ENCODE measurements at places on chromosomes 3 and 15.

GRCh38 chr15:40279437-40280141 lies 3.3 kb downstream of the ANKRD63 start:
- DNase-seq = peak; percentile 66

DNA sequence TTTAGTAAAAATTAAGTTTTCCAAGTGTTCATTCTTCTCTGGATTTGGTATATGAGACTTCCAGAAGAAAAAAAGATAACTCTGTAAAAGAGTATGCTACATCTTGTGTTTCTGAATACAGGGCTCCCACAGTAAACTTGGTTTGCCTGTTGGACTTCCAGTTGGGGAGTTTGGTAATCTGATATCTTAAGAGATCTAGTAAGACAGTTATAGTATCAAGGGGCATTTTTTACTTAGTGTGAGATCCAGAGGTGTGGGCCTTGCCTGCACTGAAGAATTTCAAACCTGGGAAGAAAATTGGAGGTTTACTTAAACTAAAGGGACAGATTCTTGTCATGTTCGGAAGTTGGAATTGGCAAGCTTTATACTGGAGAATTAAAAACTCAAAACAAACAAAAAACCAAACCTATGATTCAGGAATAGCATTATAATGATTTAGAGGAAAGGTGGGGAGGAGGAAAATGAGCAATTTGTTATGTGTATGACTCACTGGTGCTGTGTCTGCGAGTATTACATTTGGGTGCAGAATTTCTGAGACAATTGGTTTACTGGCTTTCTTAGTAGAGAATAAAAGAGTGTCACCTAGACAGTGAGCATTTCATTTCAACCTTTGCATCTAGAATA lies 58.9 kb upstream of the ULK4 start:
- DNase-seq = no peak

DNA sequence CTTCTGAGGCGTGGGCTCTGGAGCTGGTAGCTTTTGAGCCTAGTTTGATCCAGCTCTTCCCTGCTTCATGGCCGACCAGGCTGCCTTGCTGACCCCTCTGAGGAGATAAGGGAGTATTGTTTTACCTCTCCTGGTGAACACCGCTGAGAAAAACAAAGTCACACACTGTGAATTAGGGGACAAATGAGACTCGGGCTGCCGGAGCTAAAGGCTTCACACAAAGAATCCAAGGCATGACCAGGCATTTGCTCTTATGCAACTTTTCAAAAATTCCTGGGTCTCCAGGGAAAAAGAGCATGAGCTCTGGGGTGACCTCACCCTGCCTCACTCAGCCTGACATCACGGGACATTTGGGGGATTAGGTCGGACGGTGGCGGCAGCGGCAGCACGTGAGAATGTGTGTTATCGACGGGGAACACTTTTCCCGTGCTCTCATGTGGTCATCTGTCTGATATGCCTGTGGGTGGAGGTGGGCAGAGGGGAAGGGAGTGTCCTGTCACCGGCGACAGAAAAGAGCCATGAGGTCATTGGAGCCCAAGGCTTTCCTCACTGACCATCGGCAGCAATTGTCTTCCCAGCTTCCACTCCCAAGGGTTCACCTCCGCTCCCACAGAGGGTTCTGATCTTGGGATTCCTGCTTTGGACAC lies 61.0 kb downstream of the TMEM44 start:
- no peak for DNase-seq

DNA sequence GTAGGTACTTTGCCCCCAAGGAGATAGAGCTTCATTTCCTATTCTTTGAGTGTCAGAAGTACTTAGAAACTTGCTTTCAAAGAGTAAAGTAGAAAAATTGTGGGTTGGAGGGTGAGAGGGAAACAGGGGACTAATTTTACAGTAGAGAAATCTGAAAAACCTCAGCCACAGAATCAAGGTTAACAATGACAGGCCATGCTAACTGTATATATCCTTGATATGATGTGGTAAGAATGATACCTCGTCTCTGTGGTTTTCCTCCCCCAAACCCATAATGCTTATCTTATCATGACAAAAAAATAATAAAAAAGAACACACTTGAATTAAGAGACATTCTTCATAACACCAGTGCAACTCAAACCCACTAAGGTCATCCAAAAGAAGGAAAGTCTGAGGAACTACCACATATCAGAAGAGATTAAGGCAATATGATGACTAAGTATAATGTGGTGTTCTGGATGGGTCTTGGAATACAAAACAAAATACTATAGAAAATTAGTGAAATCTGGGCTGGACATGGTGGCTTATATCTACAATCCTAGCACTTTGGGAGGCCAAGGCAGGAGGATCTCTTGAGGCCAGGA lies 360.4 kb downstream of the ULK4 start:
- DNase-seq = no peak

- no peak for DNase-seq
These were observed 16.2 kb downstream of the LCMT2 start for GRCh38 chr15:43314171-43314570.

GRCh38 chr3:33236005-33236404 lies 17.4 kb upstream of the SUSD5 start:
- DNase-seq = no peak

- no peak for DNase-seq
These were observed 255.2 kb downstream of the NR2F2 start for GRCh38 chr15:96585484-96586386.

GRCh38 chr15:58139276-58139988 lies 1.3 kb downstream of the AQP9 start:
- no peak for DNase-seq

DNA sequence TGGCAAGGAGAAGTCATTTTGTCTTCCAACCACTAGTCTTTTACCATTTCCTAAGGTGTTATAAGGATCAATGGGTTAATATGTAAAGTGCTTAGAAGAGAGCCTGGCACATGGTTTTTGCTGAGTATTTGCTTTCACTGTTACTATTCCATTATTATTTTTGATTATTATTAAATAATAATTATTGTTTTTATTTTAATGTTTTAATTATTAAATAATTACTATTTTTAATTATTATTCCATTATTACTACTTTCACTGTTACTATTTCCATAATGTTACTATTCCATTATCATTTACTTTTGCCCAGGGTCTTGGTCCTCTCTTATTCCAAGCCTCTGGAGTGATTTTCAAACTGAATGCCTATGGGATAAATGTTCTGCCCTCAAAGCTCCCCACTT lies 48.5 kb downstream of the FSTL1 start:
- no peak for DNase-seq

- no peak for DNase-seq
These were observed 65.8 kb downstream of the SCN11A start for GRCh38 chr3:38985981-38986380.

DNA sequence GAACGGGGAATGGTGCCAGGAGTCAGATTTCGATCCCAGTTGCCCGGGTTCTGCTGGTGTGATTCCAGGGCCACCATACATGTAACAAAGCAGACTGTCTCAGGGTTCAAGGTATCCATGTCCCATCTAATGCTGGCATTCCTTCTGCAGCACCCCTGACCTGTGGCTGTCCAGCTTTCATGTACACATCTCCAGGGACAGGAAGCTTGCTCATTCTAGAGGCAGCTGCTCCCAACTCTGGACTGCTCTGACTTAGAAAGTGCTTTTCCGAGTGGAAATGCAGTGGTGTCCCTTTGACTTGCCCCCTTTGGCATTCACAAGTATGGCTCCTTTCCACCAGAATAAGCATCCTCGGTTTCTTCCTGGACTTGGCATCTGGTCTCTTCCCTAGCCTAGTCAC lies 30.9 kb downstream of the PML start:
- DNase-seq = no peak

GRCh38 chr3:195068084-195069080 lies 202.6 kb downstream of the XXYLT1 start:
- DNase-seq = no peak

GRCh38 chr3:30399394-30400181 lies 206.8 kb upstream of the TGFBR2 start:
- no peak for DNase-seq

GRCh38 chr3:13158871-13159270 lies 85.6 kb upstream of the IQSEC1 start:
- DNase-seq = no peak

- DNase-seq = no peak
These were observed 15.4 kb downstream of the PSTPIP1 start for GRCh38 chr15:77010312-77010686.

DNA sequence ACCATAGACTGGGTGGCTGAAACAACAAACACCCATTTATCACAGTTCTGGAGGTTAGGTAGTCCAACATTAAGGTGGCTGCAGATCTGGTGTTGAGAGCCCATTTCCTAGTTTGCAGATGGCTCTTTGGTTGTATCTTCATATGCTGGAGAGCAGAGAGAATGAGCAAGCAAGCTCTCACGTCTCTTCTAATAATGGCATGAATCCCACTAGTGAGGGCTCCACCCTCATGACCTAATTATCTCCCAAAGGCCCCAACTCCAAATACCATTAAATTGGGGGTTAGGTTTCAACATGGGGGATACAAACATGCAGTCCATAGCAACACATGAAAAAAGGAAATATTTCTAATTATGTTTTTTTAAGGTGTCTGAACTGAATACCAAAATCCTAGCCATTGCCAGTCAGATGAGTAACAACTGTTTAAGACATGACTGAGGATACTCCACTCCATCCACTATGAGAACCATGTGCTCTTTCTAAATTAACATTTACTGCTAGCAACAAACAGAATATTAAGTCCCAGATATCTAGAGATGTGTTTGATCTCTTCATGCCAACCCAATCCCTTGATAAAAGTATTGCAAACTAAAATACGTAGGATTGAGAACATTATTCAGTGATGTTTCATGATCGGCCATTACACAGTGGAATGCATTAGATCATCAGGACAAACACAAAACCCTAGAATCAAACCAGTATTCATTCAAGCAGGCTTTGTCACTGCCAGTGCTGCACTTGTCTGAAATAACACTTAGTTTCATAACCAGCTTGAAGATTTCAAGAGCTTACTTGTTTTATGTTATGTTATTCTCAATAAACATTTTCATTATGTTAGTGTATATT lies 340.3 kb downstream of the SLC9A9 start:
- DNase-seq = no peak

DNA sequence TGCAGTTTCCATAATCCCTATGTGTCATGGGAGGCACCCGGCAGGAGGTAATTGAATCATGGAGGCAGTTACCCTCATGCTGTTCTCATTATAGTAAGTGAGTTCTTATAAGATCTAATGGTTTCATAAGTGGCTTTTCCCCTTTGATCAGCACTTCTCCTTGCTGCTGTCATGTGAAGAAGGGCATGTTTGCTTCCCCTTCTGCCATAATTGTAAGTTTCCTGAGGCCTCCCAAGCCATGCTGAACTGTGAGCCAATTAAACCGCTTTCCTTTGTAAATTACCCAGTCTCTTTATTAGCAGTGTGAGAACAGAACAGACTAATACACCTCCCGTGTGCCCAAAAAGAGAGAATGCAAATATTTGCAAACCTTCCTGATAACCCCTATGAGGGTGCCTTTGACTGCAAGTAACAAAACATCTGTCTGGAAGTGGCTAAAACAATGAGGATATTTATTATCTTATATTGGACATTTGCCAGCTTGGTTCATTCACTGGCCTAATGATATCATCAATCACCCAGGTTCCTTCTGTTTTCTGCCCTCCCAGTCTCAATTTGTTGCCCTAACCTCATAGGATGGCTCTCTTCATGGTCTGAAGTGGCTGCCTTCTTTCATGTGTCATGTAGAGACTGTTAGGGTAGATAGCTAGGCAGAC lies 68.7 kb downstream of the BHLHE40 start:
- no peak for DNase-seq

GRCh38 chr3:100709842-100710260 lies 557 bp downstream of the TFG start:
- DNase-seq = no peak

DNA sequence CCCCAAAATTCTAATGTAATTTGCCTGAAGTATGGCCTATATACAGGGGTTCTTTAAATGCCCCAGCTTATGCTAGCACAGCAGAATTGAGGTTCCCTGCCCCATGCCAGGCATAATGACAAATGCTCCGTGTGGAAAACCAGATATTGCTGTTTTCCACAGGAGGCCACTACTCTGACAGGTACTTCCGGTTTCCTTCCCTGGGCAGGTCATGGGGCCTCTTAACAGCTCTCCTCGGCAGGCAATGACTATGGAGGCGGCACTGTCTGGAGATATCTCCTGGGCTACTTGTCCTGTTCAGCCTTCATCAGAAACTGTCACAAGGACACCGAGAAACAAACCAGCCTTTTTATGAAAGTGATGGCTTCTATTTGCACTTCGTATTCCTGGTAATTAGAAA lies 54.8 kb downstream of the SLC7A14 start:
- no peak for DNase-seq

GRCh38 chr15:98580572-98580971 lies 67.8 kb upstream of the IGF1R start:
- DNase-seq = no peak

DNA sequence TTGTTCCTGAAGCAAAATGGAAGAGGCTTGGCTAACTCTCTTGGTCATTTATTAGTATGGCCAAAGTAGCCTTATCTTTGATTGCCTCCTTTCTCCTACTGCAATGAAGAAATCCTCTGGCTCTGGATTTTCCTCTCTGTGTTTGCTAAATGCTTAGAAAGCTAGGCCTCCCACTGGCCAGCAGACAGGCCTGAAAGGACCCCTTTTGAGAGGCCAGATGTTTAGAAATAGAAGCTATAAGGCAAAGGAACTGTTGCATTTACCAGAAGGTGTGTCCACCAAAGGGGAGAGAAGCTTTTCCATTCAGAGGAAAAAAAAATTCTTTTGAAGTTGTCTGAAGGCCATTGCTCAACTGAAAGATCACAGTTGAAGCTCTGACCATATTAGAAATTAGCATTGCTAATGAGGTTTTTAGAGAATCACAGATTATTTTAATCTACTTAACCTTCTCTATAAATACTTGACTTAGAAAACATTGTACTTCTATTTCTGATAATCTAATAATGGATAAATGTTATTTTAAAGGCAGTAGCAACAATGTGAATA lies 160.8 kb downstream of the SYNPR start:
- no peak for DNase-seq

DNA sequence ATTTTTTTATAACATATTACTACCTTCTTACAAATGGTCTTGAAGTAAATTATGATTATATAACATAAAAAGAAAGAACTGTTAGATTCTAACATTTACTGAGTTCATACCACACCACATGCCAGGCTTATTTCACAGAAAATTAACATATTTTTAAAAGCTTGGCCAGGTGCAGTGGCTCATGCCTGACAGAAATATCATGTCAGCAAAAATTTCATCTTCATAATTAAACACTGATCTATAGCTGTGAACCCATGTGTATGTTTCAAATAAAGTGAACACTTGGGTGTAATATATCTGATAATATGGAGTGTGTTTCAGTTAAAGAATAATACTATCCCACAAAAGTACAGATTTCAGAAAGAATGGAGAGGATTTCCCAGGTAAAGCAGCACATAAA lies 296.5 kb downstream of the SI start:
- DNase-seq = no peak

- no peak for DNase-seq
These were observed 235.9 kb upstream of the CTDSPL start for GRCh38 chr3:37625690-37626360.

- DNase-seq = no peak
These were observed 91.1 kb upstream of the KLF13 start for GRCh38 chr15:31235311-31236183.

GRCh38 chr3:164748626-164749025 lies 329.7 kb downstream of the SI start:
- no peak for DNase-seq
